ENCODE measurements at places on chromosomes 16 and 17.

DNA sequence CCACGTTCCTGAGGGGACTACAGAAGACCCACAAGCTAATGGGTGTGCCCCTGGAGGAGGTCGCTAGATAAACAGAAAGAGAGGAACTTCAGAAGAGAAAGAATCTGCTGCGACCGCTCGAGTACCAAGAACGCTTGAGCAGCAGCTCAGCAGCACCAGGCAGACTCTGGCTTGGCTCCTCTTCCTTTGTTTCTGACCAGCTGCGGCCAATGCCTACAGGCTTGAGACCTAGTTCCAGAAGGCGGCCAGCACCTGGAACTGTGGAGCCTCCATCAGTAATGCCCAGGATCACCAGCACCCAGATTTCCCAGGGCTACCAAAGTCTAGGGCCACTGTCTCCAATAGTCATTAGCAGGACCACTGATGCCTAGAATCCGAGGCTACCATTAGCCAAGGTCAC, 26.0 kb upstream of the GOSR2 start:
- DNase-seq = no peak

DNA sequence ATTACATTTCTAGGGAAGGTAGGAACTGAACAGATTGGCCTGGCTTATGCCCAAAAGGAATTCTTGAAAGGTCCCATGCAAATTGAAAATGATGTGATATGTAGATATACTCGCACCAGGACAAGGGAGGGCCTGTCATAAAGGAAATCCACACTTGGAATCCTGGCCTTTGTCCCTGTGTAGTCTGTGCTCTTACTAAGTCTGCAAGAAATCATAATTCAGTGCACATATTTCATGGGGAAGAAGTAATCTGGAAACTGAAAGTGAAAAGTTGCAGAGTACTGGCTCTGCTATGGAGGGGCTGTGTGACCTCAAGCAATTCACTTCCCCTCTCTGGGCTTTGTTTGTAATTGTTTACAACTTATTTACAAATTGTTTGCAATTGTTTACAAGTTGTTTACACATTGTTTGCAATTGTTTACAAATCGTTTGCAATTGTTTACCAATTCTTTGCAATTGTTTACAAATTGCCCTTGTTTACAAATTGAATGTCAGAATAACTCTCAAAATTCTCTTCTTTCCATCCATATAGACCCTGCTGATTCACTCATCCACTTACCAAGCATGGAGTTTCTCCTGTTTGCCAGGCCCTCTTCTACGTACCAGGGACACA, 12.9 kb downstream of the SCNN1G start:
- no peak for DNase-seq

- no peak for DNase-seq
Measured at GRCh38 chr17:31591924-31592323, 200.4 kb downstream of the RAB11FIP4 start.

- DNase-seq = no peak
Measured at GRCh38 chr16:54437921-54438320, 151.3 kb upstream of the IRX3 start.

DNA sequence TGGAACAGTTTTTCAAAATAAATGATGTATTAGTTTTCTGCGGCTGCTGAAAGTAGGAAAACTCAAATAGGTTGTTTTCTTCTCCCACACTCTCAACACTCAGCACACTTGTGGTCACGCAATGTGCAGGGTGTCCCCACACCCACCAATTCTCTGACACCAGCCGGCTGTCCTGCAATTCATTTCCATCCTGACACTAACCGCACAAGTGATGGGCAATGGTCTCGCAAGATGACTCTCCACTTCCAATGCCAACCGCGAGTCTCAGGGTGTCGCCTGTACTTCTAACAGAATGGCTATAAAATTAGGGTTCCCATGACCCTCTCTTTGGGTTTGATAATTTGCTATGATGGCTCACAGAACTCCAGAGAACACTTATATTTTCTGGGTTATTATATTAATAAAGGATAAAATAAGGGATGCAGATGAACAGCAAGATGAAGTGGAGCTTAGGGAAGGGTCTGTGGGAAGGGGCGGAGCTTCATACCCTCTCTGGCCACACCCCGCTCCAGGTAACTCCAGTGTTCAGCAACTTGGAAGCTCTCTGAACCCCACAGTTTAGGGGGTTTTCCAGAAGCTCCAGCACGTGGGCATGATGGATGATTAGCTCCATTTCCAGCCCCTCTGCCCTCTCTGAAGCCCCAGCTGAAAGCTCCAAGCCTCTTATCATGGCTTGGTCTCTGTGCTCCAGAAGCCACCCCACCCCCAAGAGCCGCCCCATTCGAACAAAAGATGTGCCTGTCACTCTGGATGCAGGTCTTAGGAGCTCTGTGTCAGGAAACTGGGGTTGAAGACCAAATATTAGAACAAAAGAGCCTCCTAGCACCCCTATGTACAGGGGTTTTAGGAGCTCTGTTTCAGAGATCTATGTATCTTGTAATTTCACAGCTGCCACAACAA, 19.8 kb downstream of the TAF1C start:
- DNase-seq = no peak

- DNase-seq = no peak
Measured at GRCh38 chr17:17156511-17156910, 49.6 kb downstream of the PLD6 start.

GRCh38 chr17:78143214-78144146, 2.7 kb upstream of the C17orf99 start:
- no peak for DNase-seq

DNA sequence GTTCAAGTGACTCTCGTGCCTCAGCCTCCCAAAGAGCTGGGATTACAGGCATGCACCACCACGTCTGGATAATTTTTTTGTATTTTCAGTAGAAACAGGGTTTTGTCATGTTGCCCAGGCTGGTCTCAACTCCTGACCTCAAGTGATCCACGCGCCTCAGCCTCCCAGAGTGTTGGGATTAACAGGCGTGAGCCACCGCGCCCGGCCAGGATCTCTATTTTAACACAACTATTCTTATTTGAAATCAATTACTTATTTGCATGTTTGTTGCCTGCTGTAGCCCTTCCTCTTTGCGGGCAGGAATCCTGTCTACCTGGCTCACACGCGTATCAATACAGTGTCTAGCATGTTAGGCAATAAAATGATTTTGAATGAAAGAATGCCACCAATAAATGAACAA, 818 bp upstream of the CNEP1R1 start:
- no peak for DNase-seq

DNA sequence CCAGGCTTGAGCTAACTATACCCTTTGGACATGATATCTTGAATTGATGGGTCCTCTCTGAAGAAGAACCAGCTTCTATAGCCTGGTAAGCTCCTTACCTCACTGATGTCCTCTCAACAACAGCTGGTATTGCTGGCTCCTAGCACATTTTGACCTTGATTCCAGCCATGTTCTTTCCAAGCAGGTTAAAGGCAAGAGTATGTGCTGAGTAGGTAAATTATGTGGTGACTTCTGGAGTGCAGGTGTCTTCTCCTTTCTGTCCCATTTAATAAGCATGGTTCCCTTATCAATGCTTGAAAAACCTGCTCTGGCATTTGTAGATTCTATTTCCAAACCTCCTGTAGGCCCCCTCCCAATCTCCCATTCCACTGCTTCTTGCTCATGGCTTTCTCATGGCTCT, 300.1 kb downstream of the UTP18 start:
- no peak for DNase-seq

DNA sequence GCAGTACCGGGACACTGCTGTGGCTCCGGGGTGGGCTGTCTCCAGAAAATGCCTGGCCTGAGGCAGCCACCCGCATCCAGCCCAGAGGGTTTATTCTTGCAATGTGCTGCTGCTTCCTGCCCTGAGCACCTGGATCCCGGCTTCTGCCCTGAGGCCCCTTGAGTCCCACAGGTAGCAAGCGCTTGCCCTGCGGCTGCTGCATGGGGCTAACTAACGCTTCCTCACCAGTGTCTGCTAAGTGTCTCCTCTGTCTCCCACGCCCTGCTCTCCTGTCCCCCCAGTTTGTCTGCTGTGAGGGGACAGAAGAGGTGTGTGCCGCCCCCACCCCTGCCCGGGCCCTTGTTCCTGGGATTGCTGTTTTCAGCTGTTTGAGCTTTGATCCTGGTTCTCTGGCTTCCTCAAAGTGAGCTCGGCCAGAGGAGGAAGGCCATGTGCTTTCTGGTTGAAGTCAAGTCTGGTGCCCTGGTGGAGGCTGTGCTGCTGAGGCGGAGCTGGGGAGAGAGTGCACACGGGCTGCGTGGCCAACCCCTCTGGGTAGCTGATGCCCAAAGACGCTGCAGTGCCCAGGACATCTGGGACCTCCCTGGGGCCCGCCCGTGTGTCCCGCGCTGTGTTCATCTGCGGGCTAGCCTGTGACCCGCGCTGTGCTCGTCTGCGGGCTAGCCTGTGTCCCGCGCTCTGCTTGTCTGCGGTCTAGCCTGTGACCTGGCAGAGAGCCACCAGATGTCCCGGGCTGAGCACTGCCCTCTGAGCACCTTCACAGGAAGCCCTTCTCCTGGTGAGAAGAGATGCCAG, 12.9 kb downstream of the STH start:
- DNase-seq = no peak

GRCh38 chr17:35866341-35866950, 2.2 kb downstream of the HEATR9 start:
- DNase-seq = no peak

DNA sequence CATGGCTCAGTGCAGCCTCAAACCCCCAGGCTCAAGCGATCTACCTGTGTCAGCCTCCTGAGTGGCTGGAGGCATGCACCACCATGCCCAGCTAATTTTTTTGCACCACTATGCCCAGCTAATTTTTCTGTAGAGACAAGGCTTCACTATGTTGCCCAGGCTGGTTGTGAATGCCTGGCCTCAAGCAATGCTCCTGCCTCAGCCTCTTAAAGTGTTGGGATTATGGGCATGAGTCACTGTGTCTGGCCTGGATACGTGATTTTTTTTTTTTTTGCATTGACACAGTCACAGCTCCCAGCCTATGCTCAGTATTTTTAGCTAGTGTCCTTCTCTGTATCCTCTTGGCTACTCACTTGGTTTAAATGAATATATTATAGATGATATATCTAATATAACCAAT, 377.0 kb upstream of the TNRC6C start:
- no peak for DNase-seq

GRCh38 chr17:42386777-42387657, 1.2 kb downstream of the STAT3 start:
- no peak for DNase-seq

- no peak for DNase-seq
Measured at GRCh38 chr17:47072886-47073285, 93.8 kb upstream of the RPRML start.

DNA sequence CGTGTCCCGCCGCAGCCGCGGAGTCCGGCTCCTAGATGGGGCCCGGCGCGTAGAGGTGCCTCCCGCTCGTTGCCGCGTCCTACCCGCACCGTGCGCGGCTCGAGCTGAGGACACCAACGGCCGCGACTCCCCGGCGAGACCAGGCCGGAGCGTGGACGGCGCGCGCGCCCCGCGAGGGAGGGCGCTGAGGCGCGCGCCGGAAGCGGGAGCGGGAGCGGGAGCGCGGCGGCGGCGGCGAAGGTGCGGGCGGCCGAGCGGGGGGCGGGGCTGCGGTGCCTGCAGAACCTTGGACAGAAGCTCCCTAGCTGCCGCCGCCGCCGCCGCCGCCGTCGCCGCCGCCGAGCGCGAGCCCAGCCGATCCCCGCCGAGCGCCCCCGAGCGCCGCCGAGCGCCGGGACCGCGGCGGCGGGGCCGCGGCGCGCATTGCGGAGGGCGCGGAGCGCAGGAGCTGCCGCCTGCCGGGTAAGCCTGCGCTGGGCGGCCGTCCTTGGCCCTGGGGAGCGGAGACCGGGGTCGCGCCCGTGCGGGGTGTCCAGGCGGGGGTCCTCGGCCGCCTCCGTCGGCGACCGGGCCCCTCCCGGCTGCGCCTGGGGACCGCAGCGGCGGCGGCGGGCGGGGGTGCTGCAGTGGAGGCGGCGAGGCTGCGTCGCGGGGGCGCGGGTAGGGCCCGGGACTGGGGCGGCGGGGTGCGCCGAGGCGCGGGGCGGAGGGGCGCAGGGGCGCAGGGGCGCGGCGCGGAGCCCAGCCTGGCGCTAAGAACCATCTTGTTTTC, at the start of gene CDK5R1:
Gene CDK5R1 (plus strand): TSS at position 293 of the 772 bp plus-strand sequence. CDS start 628 bp downstream, outside the sequence.
- DNase-seq = no peak

GRCh38 chr16:3131755-3132377, 3.0 kb upstream of the ZNF213 start:
- DNase-seq = no peak

GRCh38 chr17:21233581-21234347, 19.4 kb downstream of the NATD1 start:
- no peak for DNase-seq

DNA sequence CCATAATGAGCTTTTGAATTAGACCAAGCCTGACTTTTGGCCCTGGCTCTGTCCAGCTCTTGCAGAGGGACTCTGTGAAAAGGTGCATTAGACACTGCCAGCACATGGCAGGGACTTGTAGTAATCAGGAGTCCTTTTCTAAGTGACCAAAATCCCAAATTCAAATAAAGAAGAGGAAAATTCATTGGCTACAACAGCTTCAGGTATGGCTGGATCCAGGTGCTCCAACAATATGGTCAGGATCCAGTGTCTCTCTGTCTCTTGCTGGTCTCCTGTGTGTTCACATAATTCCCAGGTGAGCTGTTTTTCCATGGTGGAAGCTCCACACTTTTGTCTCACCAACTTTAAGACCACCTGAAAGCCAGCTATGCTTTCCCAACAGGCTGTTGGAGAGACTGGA, 358.8 kb upstream of the TNRC6C start:
- no peak for DNase-seq

DNA sequence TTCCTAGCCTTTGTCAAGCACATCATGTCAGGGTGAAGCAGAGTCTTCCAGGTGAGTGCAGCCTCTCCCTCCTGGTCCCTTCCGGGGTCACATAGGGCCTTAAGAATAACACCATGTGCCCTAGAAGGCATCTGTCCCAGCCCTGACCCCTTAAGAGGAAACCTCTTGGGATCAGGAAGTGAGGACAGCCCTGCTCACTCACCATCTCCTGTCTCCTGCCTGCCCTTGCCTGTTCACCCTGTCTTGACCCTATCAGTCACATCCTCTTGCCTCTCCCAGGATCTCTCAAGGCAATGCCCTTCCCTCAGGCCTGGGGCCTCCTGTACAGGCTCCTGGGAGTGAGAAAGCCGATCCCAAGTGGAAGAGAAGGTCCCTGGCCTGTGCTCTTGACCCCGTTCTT, 13.9 kb downstream of the MYL4 start:
- DNase-seq = no peak
